ENCODE measurements at places on chromosomes 4 and X. TPM values are rescaled to one million over a fixed set of nuclear protein-coding genes. Genes with fewer than 3 reads are reported as not detected.

DNA sequence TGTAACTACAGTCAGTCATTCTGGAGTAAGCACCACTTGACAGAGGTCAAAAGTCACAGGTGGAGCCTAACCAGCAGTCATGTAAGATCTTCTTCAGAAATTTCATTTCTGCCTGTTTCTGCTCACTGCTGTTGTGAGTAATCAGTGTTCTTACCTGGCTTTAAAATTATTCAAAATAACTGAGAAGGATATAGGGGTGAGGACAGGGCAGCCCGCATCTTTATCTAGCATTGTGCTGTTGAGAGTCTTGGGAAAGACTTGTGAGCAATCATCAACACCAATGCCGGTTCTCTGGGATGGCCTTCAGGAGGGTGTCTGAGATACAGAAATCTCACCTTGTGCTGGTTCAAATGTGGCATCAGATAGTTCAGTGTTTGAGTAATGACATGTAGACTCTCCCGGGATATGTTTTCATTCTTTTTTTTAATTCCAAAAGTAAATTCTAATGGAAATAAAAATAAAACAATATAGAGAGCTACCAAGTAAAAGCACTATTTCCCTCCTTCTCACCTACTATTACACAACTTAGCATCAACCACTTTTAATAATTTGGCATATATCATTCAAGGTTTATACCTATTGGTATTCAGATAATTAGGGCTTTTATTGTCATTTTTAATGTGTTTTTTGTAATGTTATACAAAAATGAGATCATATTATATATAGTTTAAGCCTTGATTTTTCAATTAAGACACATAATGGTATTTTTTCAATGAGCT lies 37.1 kb downstream of the AREG start:
- no peak for DNase-seq

DNA sequence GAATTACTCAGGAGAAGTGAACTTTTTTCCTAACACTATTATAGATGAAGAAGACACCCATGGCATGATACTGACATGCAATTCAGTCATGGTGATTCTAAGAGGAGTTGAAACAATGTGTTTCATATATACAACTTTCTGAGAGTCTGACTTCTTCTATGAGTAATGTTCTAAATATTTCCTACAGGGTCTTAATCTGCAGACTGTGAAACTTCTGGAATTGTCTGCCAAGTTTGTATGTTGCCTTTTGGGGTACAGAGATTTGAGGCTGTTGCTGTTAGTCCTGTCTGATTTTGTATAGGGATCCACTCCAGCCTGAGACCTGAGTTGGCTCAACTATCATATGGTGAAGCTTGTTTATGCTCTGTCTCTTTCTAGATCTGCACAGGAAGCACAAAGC lies 160.6 kb upstream of the GATB start:
- DNase-seq, result peak; percentile 30

- no peak for DNase-seq
These were observed 13.1 kb downstream of the SLC25A5 start for GRCh38 chrX:119481323-119481801.

GRCh38 chr4:153731239-153731638 lies 28.6 kb downstream of the RNF175 start:
- peak; percentile 64 for DNase-seq

DNA sequence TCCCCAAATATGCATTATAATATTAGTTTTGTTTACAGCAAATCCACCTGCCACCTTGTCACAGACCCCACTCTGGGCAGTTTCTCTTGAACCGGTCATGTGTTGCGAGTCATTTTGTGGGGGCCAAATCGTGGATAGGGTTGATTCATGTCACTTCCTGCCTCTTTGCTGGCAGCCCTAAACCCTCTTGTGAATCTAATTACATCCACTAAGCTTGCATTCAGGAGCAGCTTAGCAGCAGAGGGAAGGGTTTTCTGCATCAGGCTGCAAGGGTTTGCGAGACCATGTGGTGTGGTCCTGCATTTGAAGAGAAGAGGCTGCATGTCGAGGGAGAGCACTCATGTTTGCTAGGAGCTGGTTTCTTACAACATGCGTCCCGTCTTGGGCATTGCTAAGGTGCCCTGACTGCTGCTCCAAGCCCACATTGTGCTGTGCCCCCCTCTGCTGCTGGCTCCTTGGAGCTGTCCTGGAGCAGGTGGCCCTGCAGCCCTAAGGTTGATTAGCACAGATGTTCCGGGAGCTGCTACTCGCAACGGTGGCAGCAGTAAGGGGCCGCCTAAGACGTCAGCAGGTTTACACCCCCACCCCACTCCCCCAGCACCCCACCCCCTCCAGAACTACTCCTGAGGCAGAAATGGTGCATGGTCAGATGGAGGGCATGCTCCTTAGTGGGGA lies 88.9 kb upstream of the CLDN34 start:
- DNase-seq, result peak; percentile 65

DNA sequence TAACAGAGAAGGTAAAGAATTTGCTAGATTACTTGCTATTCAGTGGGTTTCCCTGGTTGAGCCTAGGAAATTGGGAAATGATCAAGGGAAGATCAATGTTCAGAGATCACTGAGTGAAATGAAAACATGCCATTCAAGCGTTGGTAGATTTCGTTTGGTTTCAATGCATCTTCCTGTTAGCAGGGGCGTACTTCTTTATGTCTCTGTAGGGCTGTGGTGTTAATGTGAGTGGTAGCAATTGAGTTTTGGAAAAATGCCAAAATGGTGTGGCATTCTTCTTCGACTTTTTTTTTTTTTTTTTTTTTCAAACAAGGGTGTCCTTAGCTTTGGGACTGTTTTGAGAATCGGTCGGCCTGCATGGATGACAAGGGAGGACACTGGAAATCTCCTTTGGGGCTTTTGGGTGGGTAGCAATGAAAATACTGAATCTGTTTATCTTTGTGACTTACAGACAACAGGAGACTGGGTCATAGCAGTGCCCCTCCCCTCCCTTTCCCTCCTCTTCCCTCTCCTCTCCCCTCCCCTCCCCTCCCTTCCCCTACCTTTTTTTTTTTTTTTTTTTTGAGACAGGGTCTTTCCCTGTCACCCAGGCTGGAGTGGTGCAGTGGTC lies 50.4 kb downstream of the SPRY1 start:
- no peak for DNase-seq

DNA sequence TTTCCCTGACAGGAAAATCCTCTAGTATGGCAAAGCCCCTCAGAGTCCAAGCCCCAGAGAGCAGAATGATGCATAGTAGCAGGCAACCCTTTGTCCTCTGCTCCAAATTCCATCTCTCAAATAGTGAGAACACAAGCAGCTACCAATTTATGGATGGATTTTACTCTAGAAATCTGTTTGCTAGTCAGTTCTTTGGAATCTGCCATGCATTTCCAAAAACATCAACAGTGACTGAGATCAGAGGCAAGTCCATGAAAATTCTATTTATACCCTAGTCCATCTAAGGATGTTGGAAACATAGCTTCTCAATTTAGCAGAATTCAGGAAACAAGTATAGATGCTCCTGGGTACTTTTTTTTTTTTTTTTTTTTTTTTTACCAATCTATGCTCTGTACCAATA lies 10.0 kb upstream of the CC2D2A start:
- DNase-seq, result peak; percentile 36

DNA sequence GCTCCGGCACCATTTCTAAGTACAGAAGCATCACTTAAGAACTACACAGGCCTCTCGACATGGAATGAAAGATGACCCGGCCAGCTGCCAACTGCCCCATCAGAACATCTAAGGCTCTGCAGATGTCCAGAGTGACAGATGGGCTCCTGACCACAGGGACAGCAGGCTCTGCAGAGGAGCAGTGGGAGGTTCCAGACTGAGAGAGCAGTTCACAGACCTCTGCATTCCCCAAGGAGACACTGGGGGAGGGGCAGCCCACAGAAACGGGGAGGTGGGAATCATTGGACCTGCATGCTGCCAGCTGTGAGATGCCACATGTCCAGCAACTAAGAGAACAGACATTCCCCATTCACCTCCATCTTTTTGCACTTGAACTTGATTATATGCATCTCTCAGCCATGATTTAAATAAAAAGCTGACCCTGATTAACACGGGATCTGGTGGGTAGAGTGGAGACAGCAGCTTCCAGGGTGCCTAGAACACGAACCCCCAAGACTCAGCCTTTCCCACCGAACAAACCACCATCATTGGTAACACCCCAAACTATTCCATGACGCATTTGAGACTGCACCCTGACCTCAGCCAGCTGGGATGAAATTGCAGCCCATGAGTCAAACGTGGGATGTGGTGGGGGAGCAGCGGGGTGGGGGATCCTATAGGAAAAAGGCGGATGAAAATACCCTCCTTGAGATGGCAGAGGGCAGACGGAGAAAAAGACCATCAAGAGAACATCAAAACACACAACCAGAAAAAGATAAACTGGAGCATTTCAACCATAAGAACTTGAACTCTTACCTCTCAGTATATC lies 47.2 kb downstream of the AFAP1 start:
- peak; percentile 98 for DNase-seq

DNA sequence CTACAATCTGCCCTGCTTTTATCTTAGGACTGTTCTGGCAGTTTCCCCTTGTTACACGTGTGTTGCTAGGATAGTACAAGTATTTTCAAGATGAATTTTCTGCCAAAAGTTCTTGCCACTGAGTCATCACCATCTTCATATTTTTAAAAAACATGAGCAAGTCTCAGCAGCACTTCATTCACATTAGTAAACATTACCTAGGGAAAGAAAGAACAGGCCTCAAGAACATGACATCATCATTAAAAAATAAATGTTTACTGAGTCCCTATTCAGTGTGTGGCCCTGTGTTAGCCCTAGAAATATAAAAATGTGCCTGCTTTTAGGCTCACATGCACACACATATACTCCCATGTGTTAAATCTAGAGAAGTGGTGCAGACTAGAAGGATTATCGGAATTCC lies 18.7 kb upstream of the GPC3 start:
- DNase-seq, result peak; percentile 1

- DNase-seq, result no peak
These were observed 4.5 kb downstream of the CXXC4 start for GRCh38 chr4:104490096-104490769.

- no peak for DNase-seq
These were observed 48.3 kb downstream of the ABLIM2 start for GRCh38 chr4:8110071-8110986.

DNA sequence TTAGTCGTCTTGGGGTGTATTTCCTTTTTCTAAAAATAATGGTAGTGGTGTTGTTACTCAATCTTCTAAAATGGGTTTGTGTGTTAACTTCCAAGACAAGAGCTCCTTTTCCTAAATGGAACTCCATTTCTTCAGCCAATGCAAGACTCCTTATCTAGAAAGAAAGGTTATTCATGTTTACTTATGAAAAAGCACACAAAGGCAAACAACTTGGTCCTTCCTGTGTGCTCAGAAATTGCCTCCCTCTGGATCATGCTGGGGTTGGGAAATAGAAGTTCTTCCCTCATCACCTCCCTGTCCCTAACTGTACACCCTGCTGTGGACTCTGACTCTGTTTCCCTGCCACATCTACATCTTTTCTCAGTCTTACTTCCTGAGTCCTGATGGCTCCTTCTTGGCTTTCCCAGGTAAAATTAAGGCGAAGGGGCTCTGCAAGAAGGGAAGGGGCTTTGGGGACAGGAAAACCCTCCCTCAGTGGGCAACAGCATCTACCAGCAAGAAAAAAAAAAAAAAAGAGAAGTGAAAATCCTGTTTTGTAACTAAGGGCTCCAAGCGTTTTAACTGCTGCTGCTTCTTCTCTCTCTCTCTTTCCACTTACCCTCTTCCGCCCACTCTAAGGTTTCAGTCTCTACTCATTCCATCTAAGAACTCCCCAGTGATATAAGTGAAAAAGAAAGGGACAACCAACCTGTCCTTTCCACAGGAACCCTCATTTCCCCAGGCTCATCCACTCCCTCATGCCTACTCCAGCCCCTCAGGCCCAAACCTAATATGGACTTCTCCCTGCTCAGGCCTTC lies 19.8 kb upstream of the TASL start:
- DNase-seq, result no peak

GRCh38 chrX:13699183-13699826 lies 10.4 kb downstream of the RAB9A start:
- DNase-seq, result peak; percentile 23

GRCh38 chr4:38154252-38154651 lies 194.1 kb downstream of the PTTG2 start:
- peak; percentile 47 for DNase-seq

DNA sequence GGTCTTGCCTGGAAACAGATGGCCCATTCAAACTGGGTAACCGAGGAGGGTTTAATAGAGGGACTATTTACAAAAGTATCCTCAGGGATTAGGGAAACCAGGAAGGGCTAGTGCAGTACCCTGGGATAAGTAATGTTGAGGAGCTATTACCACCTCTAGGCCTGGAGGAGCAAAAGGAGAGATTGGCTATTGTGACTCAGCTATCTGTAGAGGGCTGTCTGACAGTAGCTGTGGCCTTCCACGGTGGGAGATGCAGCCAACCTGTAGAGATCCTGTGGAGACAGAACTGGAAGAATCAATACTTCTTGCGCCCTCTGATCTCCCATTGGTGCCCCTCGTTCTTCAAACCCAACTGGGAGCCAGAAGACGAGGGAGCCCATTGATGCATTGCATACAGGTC lies 34.1 kb upstream of the RPS6KA3 start:
- no peak for DNase-seq

DNA sequence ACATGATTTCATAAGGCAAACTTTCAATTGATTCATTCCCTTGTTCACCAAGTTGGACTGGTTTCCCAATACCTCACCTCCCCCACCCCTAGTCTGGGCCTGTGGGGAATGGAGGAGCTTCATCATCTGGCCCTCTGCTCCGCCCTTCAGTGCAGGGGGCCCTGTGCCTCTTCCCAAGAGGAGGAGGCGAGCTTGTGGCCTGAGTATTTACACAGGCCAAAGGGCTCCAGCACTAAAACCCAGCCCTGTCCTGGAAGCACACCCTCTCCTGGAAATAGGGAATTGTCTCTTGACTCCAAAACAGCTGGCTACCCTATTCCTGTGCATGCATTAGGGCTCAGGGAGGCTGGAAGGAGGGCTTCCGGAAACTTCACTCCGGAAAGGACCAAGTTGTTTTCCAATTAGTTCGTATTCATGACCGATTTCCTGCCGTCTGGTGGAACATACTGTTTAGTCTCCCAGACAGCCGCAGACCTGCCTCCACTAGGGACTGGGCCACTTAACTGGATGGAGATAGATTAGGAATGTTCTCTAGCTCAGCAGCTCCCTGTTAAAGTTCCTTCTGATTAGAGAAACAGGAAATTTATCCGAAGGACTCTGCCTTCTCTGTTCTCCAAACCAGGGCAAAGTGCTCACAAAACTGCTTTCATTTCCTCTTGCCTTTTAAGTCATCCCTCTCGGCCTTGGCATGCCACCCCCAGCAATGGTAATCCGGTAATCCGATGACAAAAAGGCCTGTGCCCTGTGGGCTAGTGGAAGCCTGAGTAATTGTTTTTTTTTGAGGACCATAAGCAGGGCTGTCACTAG lies 5.8 kb downstream of the SRPX2 start:
- DNase-seq, result peak; percentile 90

- DNase-seq, result peak; percentile 67
These were observed 50.0 kb downstream of the SLC7A11 start for GRCh38 chr4:138192113-138192512.

Gene CACNA1F
- not detected for polyA plus RNA-seq

Gene COX7B2
- polyA plus RNA-seq, result not detected

Gene FHL1
- 72.9 TPM for polyA plus RNA-seq

Gene SLAIN2
- polyA plus RNA-seq, result 42.3 TPM

Gene UBA6
- polyA plus RNA-seq, result 26.8 TPM

Gene DLG3
- 14.2 TPM for polyA plus RNA-seq

Gene CXXC4
- polyA plus RNA-seq, result not detected

Gene AFAP1
- 80.9 TPM for polyA plus RNA-seq

Gene ADGRA3
- polyA plus RNA-seq, result 20.1 TPM

Gene ODAPH
- not detected for polyA plus RNA-seq

Gene EGF
- 1.7 TPM for polyA plus RNA-seq

Gene PDLIM3
- 6.8 TPM for polyA plus RNA-seq

All from IMR-90 (cell line).